Tibial nerve (tissue), 4 donors: ENCODE measurements at places on chromosomes 4 and X.

DNA sequence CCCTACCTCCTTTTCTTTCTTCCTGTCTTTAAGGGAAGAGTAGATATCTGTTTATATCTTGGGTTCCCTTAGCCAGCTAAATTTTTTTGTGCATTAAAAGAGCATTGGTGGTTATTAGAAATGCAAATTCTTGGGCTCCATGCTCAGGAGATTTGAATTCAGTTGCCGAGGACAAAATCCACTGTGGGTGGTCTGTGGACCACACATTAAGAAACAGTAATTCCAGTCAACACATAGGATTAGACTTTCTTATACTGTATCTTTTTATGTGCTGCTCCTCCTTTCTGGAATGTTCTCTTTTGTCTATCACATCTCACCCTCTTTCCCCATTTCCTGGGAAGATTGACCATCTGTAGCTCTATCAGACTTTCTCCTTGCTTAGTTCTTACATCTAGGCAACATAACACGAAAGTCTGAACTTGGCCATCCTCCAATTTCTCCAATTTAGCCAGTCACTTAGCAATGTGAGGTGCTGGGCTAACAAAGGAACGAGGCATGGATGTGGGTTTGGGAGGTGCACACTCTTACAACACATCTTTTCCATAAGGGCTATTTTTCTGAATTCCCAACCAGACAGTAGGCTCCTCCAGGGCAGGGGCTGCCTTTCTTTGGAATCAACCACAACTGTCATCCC is 5.3 kb upstream of the PDLIM3 start:
- no peak for DNase-seq

DNA sequence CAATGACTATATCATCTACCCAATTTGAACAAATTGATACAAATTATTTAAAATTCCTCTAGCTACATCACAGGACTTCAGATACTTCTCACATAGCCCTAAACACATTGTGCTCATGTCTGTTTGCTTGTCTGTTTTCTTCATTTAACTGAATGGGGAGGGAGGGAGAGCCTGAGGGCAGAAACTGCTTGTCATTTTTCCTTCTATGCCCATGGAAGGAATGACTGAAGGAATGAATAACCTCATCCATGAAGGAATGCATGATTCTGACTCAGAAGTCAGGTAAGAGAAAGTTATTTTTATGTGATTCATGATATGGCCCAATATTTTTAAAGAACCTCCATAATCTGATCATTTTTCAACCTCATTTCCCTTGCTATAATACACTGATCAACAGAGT is 418.0 kb upstream of the PITX2 start:
- no peak for DNase-seq

GRCh38 chr4:83405844-83406816 is 49.5 kb downstream of the HELQ start:
- no peak for DNase-seq

- peak; percentile 10 for DNase-seq
Observed at GRCh38 chr4:124641715-124642381, 70.7 kb downstream of the ANKRD50 start.

GRCh38 chrX:3094261-3094660 is 53.0 kb downstream of the ARSF start:
- no peak for DNase-seq

DNA sequence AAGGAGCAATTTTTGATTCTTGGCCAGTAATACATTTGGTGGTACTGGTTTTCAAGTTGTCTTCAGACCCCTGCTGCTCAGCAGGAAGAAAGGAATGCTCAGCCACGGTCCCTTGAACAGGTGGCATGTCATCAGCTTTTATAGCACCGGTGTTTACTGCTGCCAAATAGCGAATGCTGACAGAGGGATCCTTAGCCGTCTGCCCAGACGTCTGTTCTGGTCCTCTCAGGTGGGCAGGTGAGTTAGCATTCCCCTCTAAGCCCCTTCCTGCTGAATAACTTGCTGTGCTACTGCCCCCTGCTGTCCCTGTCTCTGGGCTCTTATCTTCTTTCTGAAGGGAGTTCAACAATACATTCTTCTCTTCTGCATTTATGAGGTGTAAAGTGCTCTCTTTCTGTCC is 28.4 kb downstream of the BOD1L1 start:
- no peak for DNase-seq

GRCh38 chr4:160825644-160826338 is 1338.0 kb downstream of the FSTL5 start:
- DNase-seq: no peak

GRCh38 chr4:26520728-26521450 is 30.6 kb upstream of the CCKAR start:
- DNase-seq: no peak

- no peak for DNase-seq
Observed at GRCh38 chrX:20421275-20421674, 154.6 kb upstream of the RPS6KA3 start.

DNA sequence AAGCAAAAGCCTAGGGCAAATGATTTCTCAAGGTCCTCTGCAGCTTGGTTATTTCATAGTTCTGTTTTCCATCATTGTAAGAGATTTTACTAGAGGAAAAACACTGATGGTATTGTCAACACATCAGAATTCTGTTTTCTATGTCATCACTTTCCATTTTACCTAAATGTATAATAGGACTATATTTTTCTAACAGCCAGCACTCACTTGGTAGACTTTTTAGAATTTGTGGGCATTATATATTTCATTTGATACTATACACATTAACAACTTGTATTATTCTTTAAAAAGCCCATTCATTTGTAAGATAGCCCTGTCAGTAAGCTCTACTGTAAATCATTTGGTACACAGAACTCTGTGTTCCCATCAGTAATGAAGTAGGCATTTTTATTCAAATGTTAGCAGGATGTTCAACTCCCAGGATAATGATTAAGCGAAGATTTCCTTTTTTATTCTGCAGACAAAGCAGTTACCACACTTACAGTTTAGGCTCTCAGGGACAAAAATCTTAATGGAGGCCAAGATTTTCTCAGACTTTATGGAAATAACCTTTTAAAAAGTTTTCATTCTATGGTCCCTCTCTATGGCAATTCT is 143.6 kb upstream of the TEX13C start:
- DNase-seq: no peak

- DNase-seq: no peak
Observed at GRCh38 chr4:115090483-115091075, 22.8 kb downstream of the NDST4 start.

DNA sequence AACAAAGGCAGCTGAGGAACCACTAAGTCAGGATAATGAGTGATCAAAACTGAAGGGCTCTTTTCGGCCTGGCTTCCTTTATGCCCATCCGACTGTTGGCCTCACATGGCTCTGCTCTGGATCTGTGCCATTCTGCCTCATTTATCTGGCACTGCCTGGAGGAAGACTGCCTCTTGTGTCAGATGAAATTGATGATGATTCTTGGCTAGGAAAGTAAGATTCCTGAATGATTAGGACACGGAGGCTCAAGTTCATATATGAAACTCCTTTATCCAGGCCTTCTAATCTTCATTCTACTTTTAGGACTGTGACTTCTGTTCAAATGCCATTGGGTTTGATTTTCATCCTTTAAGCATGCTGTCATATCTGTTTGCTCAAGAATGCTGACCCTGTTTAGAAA is 475.4 kb upstream of the RPS6KA3 start:
- DNase-seq: no peak

GRCh38 chr4:7672601-7673000 is 237.9 kb upstream of the PSAPL1 start:
- DNase-seq: no peak

DNA sequence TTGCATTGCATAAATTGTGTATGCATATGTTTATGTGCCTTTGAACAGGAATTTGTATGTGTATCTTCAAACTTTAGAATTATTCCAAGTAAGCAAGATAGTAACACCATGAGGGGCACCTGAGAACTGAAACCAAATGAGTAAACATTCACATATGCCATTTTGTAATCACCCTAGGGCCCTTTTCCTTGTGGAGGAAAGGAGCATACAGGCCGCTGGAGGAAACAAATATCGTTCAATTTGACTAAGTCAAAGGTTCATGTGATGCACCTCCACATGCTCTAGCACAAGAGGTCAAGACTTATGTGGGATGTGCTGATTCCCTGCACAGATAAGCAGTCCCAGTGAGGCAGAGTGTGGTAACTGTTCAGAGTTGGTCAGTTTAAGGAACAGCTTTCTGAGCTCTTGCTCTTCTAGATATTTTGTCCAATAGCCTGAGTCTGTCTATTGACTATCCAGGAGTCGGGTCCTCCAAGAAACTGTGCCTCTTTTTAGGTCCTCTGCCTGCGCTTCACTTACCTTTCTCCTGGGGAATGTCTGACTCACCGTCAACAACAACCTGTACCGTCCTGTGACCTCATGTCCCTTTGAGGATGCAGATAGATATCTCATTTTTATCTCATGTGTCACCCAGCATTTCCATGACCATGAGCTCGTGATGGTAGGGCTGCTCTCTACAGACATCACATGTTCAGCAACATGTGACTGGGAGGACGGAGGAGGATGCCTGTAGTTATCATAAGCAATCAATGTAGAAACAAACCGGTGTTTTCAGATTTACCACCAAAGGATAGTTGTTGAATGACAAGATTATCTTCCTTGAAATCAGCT is 196.9 kb downstream of the NWD2 start:
- DNase-seq: no peak

DNA sequence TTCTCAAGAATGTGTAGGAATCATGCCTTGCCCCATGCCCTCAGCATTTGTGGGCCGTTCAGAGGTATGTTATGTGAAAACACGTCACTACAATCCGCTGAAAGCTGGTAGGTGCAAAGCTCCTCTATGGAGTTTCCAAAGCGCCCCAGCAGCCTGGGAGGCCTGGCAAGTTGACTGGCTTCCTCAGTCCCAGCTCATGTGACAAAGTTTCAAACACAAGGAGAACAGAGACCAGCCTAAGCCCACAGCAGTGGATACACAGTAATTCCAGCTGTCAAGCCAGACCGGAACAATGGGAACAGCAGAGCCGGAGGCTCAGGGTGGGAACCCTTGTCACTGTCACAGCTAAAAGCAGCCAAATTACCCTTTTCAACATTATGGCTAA is 33.5 kb downstream of the NAT8L start:
- DNase-seq: no peak

DNA sequence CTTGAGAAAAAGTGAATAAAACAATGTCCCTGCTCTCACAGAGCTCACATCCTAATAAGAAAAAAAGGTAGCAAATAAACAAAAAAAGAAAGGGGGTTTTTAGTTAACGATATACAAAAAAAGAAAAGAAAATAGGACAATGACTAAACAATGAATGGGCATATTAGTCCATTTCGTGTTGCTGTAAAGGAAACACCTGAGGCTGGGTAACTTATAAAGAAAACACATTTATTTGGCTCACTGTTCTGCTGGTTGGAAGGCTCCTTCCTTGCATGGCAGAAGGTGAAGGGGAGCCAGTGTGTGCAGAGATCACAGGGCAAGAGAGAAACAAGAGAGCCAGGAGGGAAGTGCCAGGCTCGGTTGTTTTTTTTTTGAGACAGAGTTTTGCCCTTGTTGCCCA is 4.7 kb upstream of the KLF3 start:
- no peak for DNase-seq

GRCh38 chr4:139229534-139230039 is 50.4 kb downstream of the MGARP start:
- DNase-seq: no peak

DNA sequence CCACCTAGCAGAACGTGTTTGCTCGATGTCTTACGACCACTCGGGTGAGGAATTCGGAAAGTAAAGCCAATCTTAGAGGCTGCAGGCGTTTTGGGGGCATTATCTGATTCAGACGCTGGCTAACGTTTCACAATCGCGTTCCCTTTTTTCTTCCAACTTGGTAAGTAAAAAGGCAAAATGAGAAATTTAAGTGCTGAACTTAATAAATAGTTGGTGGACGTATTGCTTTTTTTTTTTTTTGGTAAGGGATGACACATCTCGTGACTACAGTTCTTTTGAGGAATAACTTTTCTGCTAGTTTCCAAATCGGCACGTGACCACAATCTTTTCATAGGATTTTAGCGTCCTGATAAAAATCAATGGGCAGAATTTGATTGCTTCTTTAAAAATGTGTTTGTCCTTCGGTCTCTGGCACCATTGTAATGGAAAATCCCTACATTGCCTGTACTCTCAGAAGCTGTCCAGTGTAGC is 848 bp downstream of the RAB9A start:
- no peak for DNase-seq

DNA sequence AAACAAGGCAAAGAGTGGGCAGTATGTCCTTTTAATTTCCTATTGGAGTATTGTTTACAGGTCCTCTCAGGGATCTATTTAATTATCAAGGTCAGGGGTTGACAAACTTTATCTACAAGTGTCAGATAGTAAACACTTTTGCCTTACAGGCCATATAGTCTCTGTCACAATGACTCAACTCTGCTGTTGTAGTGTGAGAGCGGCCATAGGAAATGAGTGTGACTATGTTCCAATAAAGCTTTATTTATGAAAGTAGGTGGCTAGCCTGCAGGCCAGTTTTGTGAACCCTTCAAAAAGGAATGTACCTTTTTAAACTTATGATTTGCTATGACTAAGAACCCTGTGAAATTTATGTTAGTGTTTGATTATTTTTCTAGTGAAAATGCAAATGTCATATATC is 156.1 kb downstream of the GPAT3 start:
- no peak for DNase-seq

DNA sequence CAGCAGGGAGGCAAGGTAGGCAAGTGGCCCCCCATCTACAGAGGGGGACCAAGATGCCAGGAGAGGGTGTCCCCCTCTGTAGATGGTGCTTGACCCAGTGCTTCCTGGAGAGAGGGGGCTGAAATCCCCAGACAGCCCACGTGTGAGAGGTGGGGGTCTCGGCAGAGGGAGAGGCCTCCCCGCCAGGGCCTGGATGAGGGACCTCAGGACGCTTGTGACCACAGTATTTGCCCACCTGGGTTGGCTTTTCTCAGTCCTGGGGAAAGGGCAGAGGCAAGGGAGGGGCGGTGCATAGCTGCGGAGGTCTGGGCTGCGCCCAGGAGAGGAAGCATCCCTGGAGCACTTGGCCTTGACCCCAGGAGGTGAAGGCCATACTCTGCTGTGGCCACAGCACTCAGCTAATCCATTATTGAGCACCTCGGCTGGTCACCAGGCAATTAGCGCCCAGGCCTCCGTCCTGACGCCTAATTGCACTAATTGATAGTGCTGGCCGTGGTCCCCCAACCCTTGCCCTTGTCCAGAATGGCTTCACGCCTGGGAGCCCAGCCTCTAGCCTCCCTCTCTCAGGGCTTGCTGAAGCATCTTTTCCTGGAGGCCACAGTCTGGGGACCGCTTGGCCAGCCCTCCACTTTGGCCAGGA is 30.7 kb downstream of the HMX1 start:
- DNase-seq: peak; percentile 5

DNA sequence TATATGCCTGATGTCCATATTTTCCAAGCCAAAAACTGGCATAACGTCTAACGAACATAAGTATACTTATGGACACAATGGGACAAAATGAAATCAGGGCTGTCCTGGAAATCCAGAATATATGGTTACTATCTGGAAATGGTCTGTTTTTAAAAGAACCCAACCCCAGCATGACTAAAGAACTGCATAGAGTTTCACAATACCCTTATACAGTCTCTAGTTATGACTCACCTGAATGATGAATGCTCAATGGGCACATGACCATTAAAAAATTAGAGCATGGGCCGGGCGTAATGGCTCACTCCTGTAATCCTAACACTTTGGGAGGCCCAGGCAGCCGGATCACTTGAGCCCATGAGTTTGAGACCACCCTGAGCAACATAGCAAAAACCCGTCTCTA is 31.8 kb downstream of the AMMECR1 start:
- DNase-seq: no peak
